ENCODE measurements at places on chromosomes 4 and X.

GRCh38 chr4:53055716-53056403 lies 193.7 kb downstream of the RASL11B start:
- H3K27me3 ChIP-seq, result no peaks in the 10 kb centered on the region
- DNase-seq, result no peak
- H3K4me1 ChIP-seq, result no peaks in the 10 kb centered on the region
- H3K36me3 ChIP-seq, result no peaks in the 10 kb centered on the region
- H3K4me3 ChIP-seq, result no peak overlapping the region
- no peak overlapping the region for H3K27ac ChIP-seq

DNA sequence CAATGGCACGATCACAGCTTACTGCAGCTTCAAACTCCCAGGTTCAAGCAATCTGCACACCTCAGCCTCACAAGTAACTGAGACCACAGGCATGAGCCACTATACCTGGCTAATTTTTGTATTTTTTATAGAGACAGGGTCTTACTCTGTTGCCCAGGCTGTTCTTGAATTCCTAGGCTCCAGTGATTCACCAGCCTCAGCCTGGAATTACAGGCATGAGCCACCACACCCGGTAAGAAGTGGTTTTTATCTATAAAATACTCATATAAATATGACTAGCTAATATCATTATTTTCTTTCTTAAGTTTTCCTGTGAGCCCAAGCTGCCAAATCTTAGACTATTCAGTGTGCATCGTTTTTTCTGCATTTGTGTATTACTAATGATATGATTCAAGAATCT lies 4.4 kb downstream of the SCFD2 start:
- H3K27me3 ChIP-seq, result no peaks in the 10 kb centered on the region

DNA sequence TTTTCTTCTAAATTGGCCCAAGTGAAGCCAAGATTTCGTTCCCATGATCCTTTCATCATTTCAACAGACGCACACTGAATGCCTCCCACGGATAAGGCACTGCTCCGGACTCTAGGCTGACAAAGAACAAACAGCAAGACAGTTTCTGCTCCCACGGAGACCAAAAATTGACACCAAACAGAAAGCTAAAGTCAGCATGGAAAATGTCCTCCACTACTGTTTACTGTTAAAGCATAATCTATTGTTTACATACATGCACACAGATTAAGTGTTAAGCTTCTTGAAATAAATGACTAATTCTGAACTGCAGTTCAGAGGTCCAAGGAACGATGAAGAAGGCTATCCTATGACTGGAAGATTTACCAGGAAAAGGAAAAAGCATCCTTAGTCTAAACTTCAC lies 199.6 kb downstream of the AASDH start:
- H3K4me3 ChIP-seq, result no peak overlapping the region
- no peak for DNase-seq

GRCh38 chrX:47171996-47172395 lies 21.6 kb upstream of the UBA1 start:
- H3K36me3 ChIP-seq, result peaks cover 59% of the 10 kb centered on the region
- no peaks in the 10 kb centered on the region for H3K4me1 ChIP-seq
- no peak overlapping the region for H3K4me3 ChIP-seq
- no peak for DNase-seq
- no peak overlapping the region for H3K27ac ChIP-seq

DNA sequence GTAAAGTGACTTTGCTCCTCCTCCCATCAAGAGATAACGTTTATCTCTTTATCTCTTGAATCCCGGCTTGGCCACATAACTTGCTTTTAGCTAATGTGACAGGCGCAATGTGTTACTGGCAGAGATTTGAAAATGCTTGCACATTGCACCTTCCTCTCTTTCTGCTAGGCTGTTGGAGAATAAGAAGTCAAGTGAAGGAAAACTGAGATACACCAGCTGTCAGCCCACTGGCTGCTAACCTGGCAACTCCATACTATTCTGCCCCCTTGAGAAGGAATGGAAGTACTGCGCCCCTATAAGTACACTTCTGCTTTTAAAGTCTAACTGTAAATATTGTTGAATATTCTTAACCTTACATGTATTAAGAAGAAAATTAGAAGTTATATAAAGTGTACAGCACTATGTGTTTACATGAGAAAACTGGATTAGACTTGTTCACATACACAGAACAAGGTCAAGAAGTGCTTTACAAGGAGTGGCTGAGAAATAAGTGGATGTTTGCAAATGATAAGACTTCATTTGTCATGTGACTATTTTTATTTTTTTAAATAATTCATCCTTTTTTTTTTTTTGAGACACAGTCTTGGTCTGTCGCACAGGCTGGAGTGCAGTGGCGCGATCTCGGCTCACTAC lies 424.5 kb upstream of the CTSO start:
- DNase-seq, result no peak
- no peak overlapping the region for H3K27ac ChIP-seq
- H3K4me3 ChIP-seq, result no peak overlapping the region
- H3K4me1 ChIP-seq, result no peaks in the 10 kb centered on the region
